Smooth muscle cell of the brain vasculature (primary cell): ENCODE measurements at places on chromosomes 1 and 21.

DNA sequence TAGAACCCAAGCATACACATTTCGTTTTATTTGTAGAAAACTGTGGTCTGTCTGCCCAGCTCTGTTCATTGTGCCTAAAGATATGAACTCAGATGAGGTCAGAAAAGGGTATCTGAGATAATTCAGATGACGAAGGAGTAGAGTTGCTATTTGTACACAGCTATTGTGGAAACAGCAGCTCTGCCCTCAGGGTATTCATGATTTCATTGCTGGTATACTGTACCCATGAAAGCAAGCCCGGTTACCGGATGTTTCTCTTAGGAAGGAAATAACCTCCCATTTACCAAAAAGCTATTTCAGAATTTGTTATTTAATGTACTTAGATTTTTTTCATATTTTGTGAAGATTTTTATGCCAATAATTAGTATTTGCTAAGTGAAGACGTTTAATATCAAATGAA, 37.8 kb downstream of the SMAP2 start:
- no peak for DNase-seq

DNA sequence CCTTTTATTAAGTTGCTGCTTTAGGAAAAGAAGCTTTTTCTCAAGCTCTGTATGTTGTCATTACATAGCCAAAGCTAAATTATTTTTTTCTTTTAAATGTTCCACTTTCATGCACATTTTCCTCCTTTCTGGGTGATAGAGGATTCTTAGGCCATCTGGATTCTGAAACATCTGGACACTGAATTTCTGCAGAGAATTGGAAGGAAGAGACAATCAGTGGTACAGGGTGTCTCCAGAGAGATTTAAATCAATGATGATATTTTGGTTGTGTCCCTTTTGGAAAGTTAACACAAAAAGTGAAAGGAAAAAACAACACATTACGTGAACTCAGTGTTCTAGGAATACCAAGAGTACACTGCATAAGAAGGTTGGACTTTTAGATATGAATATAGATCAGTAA, 211.4 kb upstream of the PKN2 start:
- no peak for DNase-seq

GRCh38 chr1:47175227-47175934, 14.5 kb downstream of the PDZK1IP1 start:
- peak; percentile 17 for DNase-seq

GRCh38 chr1:15043934-15044333, 109.6 kb upstream of the TMEM51 start:
- DNase-seq: no peak

- DNase-seq: no peak
These were observed 651.8 kb downstream of the LMO4 start for GRCh38 chr1:87980494-87980893.

DNA sequence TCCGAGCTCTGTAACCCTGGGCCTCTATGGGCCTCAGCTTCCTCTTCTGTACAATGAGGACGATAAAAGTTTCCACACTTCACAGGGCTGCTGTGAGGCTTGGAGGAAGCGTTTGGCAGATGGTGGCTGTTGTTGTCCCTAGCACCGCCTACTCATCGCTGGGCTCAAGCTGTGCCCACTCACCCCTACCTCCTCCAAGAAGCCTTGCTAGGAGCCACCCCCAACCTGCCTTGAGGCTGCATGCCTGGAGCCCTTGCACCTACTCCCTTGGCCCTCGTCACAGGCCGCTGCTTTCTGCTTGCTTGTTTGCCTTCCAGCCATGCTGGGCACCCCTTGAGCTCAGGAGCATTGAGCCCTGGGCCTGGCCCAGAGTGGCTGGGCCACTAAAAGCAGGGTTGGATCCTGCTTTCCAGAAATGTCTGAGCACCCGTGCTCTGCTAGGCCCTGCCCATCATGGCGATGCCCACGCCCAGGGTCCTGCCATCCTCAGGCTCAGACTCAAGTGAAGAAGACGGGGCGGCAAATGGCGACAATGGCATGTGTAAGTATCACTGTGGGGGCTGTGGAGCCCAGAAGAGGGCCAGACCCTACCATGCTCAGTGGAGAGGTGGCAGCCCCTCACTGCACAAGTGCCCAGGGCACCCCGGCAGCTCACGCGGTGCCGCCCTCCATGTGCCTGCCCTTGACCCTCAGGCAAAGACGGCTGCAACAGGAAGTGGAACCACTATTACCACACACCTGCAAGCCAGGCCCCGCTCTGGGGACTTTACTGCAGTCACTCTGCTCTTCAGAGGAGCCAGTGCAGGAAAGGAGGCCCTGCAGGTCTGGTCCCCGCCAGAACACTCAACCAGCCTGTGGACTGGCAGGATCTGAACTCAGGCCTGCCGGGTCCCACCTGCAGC, 9.5 kb downstream of the SH3BGRL3 start:
- DNase-seq: no peak
